ENCODE measurements at places on chromosomes 5 and 9.

GRCh38 chr5:142385194-142385593, 60.4 kb upstream of the SPRY4 start:
- no peak for DNase-seq

GRCh38 chr9:121491111-121491510, 8.5 kb downstream of the GGTA1 start:
- DNase-seq = no peak

DNA sequence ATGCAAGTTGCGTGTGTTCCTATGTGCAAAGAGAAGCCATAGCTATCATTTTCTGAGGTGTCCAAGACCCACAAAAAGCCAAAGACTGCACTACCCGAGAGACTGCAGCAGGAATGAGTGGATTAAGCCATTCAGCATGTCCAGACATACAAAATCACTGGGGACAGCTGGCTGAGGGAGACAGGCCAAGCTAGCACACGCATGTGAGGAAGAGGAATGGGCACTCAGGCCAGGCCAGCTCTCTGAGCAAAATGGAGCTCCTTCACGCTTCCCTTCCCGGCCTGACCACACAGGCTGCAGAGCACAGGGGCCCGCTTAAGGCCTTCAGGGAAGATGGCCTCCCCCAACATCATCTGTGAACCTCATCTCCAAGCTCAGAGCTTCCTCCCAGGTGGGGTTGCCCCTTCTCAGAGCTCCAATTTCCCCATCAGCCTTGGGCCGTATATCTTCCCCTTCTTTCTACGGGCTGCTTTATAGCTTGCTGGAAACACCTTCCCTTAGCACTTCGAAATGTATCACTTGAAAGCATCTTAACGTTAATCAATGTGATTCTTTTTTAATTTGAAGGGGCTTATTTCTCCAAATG, 8.4 kb downstream of the DCANP1 start:
- no peak for DNase-seq

DNA sequence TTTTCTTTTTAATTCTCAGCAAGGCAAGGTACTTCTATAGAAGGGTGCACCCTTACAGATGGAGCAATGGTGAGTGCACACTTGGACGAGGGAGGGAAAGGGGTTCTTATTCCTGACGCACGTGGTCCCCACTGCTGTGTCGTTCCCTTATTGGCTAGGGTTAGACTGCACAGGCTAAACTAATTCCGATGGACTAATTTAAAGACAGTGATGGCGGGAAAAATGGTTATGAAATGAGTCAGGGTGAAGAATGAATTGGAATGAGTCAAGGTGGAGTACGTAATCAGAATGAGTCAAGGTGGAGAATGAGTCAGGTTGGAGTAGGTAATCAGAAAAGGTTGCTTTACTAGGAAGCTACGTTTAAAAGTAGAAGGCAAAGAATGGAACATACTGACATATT, 2.1 kb upstream of the HMGCS1 start:
- peak; percentile 68 for DNase-seq

DNA sequence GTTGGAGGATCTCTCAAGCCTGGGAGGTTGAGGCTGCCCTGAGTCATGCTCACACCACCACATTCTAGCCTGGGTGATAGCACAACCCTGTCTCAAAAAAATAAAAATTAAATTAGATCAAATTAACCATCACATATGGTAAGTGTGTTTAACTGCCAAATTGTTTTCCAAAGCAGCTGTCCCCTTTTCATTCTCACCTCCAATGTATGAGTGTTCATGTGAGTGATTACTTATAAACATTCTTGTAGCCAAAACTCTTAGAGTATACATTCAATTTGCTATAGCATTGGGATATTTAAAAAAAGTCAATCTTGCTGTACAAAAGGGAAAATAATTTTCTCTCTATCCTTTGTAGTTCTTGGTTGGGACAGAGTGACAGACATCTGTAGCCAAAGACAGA, 53.4 kb upstream of the SNAPC3 start:
- no peak for DNase-seq

DNA sequence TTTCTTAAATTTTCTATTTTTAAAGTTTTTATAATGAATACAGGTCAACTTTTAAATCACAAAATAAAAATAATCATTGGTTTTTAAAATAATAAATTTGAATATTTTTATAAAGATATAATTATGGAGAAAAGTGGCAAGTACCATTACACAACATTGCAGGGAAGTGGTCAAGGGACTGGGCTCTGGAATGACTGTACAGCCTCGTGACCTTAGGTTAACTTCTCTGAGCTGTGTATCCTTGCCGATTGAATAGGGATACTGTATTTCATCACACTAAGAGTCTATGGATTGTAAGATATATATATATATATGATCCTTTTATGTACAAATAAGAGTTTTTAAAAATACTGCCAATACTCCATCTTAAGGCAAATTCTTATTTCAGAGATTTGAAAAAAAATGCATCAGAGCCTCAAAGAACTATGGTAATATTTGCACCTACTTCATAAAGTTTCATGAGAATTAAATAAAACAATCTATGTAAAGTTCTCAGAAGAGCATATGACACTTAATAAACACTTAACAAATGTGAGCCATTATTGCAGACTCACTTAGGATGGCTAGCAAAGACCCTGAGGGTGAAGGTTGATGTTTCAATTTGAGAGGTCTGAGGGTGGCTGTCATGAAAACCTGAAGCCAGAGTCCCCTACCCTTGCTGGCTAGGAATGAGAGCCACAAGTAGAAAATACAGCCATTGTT, 136.5 kb downstream of the CCDC192 start:
- no peak for DNase-seq

- DNase-seq = no peak
These were observed 479.5 kb downstream of the TAF11L14 start for GRCh38 chr5:18113721-18114120.

DNA sequence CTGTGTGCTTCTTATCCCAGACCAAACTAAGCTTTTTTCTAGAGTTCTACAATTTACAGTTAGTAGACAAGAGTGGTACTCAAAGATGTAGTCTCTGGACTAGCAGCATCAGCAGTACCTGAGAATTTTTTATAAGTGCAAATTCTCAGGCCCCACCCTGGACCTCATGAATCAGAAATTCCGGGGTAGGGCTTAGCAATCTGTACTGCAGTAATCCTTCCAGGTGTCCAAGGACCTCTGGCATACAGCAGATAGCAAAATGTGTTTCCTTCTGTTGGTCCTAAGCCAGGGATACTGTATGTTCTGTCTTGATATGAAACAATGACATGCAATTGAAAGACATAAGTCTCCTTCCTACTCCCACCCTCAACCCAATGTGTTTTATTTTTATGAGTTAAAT, 194.3 kb downstream of the MSX2 start:
- DNase-seq = no peak

DNA sequence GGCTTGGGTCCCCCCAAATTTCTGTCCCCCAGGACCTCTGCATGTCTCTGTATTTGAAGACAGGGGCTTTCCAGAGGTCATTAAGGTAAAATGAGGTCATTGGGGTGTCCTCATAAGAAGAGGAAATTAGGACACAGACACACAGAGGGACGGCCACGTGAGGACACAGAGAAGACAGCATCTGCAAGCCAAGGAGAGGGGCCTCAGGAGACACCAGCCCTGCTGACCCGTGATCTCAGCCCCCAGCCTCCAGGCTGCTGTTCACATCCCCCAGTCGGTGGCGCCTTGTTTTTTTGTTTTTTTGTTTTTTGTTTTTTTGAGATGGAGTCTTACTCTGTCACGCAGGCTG, 1.2 kb upstream of the CCDC183 start:
- no peak for DNase-seq

- DNase-seq = no peak
These were observed 10.6 kb downstream of the TAS2R1 start for GRCh38 chr5:9619331-9620092.

GRCh38 chr5:103942587-103943186, 380.1 kb upstream of the NUDT12 start:
- no peak for DNase-seq

- DNase-seq = no peak
These were observed 150.2 kb upstream of the CCDC152 start for GRCh38 chr5:42606464-42606869.

GRCh38 chr9:130919559-130920145, 19.4 kb downstream of the FIBCD1 start:
- DNase-seq = no peak

DNA sequence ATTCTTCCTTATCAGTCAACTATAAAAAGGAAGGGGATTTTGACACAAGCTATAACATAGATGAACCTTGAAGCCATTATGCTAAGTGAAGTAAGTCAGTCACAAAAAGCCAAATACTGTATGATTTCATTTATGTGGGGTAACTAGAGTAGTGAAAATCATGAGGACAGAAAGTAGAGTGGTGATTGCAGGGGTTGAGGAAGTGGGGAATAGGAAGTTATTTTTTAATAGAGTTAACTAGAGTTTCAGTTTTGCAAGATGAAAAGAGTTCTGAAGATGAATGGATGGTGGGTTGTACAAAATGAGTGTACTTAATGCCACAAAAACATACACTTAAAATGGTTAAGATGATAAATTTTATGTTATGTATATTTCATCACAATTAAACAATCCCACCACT, 65.4 kb upstream of the FAM174A start:
- DNase-seq = no peak

DNA sequence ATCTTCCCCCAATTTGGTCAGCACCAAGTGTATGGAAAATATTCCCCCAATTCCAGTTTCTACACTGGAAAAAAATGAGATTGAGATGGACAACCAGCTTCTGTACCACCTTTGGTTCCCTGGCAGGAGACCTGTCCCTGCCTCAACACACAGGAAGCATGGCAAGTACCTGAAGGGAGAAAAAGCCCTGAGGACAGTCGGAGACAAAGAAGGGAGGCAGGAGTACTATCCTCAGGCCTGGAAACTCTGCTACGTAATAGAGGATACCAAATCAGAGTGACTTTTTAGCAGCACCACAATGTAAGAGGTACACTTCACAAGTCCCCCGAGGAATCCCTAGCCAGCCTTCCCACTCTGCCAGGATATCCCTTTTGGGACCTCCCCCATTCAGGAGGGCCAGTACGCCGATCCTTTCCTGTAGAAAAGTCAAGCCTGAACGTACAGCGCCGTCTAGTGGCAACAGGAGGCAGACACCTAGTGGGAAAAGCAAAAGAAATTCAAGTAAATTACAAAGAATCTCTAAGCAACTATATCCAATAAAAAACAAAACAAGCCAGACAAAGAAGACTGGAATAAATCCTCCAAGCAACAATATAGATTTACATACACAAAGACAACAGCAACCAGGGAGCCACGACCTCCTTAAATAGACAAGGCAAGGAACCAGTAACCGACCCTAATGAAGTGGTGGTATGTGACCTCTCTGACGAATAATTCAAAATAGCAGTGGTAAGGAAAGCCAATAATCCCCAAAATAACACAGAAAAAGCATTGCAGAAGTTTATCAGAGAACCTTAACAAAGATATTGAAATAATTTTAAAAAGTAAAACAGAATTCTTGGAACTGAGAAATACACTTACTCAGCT, 63.3 kb upstream of the SLCO6A1 start:
- DNase-seq = peak; percentile 28

- DNase-seq = no peak
These were observed 118.9 kb downstream of the CETN3 start for GRCh38 chr5:90290648-90291047.

GRCh38 chr5:124927735-124928134, 181.3 kb upstream of the ZNF608 start:
- no peak for DNase-seq

GRCh38 chr5:167900340-167900935, 391.0 kb upstream of the WWC1 start:
- DNase-seq = no peak

DNA sequence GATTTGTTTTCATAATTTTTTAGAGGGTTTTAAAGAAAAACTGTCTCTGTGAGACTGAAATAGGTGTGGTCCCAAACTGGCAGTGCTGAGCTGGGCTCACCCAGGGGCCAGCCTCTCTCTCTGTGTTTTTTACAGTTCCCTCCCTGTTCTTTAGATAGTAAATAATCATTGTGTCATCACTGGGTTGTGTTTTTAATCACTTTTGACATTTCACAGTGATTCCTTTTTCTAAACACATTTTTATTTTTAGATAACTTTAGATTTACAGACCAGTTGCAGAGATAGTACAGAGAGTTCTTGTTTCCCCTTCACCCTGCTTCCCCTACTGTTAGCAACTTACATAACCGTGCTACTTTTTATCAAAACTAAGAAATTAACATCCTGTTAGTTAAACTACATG, 44.4 kb downstream of the MAP1B start:
- DNase-seq = no peak

DNA sequence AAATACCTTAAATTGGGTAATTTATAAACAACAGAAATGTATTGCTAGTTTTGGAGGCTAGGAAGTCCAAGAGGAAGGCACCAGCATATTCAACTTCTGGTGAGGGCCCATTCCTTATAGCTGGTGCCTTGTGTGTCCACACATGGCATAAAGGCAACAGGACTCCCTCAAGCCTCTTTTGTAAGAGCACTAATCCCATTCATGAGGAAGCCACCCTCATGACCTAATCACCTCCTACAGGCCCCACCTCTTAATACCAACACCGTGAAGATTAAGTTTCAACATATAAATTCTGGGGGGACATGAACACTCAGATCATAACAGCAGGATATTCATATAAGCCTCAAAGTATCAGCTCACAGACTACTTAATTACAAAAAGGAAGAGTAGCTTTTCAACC, 4.0 kb upstream of the PLAC8L1 start:
- no peak for DNase-seq

DNA sequence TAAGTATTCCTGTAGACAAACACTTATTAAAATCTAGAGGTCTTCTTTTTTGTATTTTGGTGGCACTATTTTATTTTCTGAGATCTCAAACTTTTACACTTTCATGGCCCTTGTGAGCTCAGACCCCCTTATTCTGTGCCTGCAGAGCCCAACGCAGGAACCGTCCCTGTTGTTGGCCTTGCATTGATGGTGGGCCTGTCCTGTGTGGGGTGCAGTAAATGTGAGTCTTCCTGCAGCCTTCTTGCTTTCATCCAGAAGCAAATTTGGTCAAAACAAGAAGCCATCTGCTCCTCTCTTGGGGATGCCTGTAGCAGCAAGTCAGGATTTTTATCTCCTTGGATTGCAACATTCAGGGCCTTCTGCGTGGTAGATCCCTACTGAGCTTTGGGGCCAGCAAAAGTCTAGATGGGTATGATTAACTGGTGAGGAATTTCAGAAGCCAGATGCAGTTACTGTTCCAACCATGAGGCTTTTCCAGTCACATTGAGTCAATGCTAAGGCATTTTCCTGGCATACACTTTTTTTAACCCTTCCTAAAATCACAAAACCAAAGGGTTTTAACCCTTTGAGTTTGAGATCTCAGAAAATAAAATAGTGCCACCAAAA, 31.7 kb downstream of the BASP1 start:
- peak; percentile 60 for DNase-seq

- no peak for DNase-seq
These were observed 91.0 kb downstream of the MRPL36 start for GRCh38 chr5:1708592-1709141.

GRCh38 chr5:150641824-150642566, 1.5 kb downstream of the SYNPO start:
- no peak for DNase-seq

GRCh38 chr5:110440058-110440457, 286.4 kb downstream of the TMEM232 start:
- DNase-seq = no peak

DNA sequence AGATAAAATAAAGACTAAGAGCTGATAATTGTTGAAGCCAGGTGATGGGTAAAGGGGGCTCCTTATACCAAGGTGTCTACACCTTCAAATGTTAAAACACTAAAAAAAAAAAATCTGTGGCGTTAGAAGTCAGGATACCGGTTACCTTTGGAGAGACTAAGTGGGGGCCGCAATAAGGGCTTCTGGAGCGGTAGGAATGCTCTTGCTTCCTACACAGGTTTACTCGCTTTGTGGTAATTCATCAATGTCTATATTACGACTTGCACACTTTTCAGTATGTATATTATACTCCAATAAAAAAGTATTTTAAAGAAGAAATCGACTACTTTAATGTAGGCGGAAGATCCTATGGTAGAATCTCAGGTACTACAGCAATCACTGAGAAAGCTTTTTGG, 12.5 kb downstream of the MRPS27 start:
- no peak for DNase-seq
